Forelimb muscle (tissue), 1 donor: ENCODE measurements at places on chromosomes 6 and 20.

DNA sequence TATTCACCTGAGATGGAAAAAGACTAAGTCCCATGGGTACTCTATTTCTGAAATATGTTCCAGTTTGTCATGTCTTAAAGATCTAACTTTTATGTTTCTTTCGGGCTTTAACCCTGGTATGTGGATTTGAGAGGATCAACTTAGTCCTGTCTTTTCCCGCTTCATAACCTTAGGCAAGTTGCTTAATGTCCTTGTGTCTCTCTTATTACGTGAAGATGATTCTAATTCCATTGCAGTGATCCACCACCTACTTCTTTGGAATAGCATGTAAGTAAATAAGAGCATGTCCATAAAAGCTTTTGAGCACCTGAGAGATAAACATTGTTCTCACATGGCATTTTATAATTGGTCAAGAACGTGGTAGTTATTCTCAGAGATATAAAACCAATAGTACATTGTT, 23.0 kb downstream of the SPTLC3 start:
- no peak for DNase-seq

DNA sequence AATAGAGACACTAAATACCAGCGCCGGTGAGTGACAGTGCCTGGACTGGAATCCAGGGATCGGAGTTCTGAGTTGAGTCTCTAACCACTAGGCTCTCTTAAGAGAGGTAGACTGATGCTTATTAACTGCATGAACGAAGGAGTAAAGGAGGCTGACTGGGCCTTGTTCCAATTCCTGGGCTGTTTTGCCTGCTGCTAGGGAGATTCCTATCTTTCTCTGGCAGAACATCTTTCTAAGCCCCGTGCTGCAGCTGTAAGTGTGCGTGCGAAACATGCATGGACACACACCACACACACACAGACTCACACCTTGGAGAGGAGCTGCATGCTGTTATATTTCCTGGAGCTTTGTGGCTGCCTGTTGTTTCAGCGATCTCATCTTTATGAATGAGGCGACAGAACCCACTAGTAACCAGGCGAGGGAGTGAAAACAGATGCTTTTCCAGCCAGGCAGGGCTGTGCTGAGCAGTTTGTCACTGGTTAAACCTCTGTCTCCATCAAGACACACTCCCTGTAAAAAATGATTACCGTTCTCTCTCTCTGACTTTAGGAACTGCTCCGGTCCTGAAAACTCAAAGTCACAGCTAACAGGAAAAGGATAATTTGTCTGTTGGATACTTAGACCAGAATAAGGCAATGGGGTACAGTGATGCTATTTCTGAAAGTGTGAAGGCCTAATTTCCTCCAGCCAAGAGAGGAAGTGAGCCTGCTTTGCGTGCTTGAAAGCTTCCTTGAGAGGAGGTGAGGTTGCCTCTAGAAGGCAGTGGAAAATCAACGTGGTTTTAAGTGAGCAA, 157.4 kb upstream of the ZNF217 start:
- no peak for DNase-seq

DNA sequence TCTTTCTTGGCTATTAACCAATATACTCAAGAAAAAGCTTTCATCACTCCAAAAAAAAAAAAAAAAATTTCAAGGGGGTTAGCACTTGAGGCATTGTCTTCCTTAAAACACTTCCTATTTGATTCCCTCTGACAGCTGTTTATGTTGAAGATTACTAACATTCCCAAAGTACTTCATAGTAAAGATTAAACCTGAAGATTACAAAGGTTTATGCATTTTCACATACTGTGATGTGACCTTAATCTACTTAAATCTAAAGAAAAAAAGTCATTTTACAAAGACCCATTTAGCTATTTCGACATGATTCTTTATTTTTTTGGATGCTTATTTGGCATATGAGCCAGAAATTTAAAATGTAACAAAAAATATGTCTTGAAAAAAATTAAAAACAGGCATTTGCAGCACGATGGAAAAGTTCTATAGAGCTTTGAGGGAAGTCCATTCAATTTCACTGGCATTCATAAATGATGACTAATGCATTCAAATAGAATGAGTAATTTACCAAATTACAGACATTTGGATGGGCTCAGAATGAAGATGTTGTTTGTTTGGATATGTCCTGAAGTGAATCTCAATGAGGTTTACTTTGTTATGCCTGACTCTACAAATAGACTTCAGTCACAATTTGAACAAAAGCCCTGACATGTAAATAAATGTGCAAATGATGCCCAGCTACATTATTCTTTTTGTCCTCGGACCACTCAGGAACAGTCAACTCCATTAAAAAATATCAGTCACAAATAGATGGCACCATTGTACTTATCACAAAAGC, 674.6 kb upstream of the MARCKS start:
- DNase-seq = no peak

DNA sequence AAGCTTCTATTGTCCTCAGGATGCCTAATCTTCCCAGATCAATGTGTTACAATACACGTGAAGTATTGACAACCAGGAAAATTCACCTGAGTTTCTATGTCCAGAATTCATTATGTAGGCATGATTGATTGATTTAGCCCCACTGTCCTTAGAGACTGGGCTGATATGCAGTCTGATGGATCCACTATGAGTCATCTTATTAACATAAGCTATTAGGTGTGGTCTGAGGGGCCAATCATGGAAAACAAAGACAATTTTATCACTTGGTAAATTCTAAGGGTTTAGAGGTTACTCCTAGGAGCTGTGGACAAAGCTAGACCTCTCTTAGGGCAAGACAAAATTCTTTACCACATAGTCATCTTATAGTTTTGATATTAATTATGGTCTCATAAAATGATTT, 41.3 kb upstream of the SLC35B3 start:
- DNase-seq = no peak

GRCh38 chr6:47698342-47698787, at the start of gene ADGRF4:
Gene ADGRF4, plus strand, starts transcription at chr6:47698580. Its CDS starts 8,666 bp downstream, at chr6:47707246.
- DNase-seq = no peak

- DNase-seq = no peak
Observed at GRCh38 chr6:148747145-148747470, 278 bp downstream of the UST start.

GRCh38 chr6:89934685-89935366, 40.6 kb downstream of the GJA10 start:
- no peak for DNase-seq

GRCh38 chr6:2503816-2504494, 246.8 kb downstream of the MYLK4 start:
- DNase-seq = no peak

GRCh38 chr6:135784507-135784906, 67.0 kb upstream of the PDE7B start:
- DNase-seq = no peak

- DNase-seq = no peak
Observed at GRCh38 chr20:49874696-49875095, 40.6 kb downstream of the SPATA2 start.

DNA sequence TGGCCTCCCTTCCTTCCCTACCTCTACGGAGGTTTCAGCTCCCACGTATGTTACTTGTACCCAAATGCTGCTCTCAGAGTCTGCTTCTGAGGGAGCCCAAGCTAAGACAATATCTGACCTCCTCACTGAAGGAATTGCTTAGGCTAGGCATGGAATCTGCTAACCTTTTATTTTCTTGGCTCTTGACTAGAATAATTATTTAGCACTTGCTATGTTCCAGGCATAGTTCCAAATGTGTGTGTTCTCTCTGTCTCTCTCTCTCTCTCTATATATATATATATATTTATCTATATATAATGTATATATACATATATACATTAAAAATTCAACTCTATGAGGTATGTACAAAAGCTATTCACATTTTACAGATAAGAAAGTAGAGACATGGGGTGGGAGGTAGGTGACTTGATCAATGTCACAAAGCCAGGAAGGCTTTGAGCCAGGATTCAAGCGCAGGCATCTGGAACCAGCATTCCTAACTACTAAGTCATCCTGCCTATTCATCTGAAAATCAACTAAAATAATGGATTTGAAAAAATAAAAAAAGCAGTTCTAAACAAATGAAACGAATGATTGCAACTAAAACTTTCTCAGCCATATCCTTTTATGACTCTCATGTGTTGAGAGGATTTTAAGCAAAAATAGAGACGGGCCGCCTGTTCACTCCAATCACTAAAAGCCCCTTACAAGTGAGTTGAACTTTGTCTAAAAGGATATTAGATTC, 189.7 kb upstream of the JAG1 start:
- no peak for DNase-seq

DNA sequence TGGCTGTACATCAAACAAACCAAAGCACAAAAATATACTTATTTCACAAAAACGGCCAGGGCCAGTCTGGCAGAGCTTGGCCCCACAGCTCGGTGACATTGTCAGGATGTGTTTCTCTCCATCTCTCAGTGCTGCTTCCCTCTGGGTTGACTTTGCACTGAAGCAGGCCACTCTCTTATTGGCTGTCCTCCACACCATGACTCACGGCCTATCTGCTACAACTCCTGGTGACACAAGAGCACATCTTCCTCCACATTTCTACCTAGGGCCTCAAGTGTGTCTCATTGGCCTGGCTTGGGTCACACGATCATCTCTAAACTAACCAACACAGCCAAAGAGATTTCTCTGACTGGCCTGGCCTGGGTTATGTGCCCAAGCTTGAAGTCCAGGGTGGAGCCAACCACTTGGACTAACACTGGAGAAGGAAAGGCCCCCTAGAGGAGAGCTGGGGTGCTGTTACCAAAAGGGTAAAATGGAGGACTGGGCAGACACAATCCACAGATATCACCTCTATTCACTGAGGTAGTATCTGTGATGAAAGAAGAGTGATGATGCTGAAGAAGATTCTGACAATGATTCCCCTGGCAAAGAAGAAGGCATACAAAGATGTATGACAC, 159.8 kb upstream of the TSHZ2 start:
- DNase-seq = no peak

- no peak for DNase-seq
Observed at GRCh38 chr20:63547725-63548480, at the start of gene SRMS. Gene SRMS, minus strand, starts transcription at chr20:63547749. Its CDS starts 286 bp downstream, at chr20:63547463.

- no peak for DNase-seq
Observed at GRCh38 chr6:82493467-82493866, 129.8 kb downstream of the TPBG start.

DNA sequence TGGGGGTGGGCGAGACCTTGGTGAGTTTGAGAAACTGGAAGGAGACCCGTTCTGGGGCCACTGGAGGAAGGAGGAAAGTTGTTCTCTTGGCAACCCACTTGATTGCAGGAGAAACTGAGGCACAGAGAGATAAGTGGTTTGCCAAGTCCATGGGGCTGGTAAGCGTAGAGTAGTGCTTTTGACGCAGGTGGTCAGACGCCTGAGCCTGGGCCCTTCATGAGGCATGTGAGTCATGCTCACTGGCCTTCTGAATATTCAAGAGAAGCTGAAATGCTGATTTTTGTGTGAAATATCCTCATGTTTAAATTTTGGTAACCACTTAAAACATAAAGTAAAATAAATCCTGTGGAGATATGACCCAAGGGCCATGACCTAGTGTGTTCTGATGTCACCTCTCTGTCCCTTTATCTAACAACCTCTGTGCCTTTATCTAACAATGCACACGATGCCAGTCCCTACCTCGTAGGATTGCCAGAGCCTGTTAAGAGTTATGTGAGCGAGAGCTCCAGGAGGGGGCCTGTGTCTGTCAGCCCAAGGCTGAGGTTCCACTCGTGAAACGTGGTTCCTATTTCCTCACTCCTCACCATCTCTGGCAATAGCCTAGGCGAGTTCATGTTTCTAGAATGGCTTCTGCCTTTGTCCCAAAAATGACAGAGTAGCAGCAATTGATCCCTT, 32.8 kb upstream of the PMEPA1 start:
- DNase-seq = no peak

GRCh38 chr20:33853507-33853813, 42.3 kb downstream of the CHMP4B start:
- no peak for DNase-seq
